ENCODE measurements at places on chromosomes 1 and 21.

- no peak for DNase-seq
Measured at GRCh38 chr1:233584931-233585330, 29.0 kb upstream of the KCNK1 start.

DNA sequence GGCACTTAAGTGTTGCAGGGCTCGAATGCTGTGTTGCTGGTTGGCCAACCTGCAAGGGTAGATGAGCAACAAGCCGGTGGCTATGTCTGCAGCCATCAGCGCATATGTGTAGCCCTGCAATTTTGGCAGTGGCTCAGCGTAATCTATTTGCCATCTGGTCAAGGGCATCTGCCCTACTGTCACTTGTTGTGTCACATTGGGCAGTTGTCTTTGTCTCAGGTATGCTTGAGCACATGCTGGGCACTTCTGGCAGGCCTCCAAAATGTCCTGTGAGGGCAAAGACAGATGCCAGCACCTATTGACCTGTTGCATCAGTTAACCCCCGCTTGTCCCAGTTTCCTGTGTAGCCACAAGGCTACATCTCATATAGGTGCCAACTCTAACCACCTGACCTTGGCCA lies 111.8 kb downstream of the GDAP2 start:
- no peak for DNase-seq

GRCh38 chr1:94063379-94063778 lies 57.6 kb downstream of the ABCA4 start:
- DNase-seq: no peak

GRCh38 chr1:205590457-205590768 lies 41.4 kb downstream of the ELK4 start:
- DNase-seq: no peak

Measured in activated CD4-positive, alpha-beta T cell treated with anti-CD3 and anti-CD28 coated beads, Interleukin-2, amount 10 ng/mL, durations not matched to agents 24 days and 14 days (primary cell).